ENCODE measurements at places on chromosomes 7 and 10.

DNA sequence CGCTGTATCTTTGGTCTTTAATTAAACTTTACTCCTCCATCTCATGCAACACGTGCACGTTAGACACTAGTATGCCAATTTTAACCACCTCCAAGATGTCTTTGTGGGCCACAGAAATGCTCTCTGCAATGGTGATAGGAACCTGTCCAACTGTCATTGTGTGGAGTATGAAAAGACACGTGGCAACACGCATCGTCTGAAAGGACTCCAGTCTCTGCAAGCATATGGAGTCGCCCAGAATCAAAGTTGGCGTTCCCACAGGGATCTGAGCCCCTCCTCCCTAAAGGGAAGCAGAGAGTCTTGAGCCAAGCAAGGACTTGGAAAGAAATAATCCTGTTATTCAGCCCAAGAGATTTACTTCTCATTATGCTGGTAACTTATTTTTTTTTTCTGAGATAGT, 301.1 kb downstream of the CALN1 start:
- DNase-seq = no peak

GRCh38 chr7:148014541-148014940, 576.0 kb upstream of the C7orf33 start:
- DNase-seq = no peak

DNA sequence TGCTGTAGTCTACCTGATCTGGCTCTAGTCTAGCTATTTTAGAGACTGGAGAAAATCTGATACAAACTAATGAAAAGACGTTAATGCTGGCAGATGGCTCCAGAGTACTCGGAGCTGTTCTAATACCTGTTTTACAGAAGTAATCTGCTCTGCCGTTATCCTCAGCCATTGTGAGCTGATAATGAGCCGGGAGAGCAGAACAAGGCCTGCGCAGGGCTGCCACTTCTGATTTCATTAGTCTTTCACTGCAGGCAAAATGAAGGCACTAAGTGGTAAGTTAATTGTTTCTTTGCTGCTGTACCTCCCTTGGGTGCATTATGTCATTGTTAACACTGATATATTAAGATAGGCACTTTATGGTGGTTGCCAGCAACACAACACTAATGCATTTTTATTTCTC, 456.4 kb upstream of the PFKP start:
- no peak for DNase-seq

GRCh38 chr7:149748076-149748874, 25.1 kb downstream of the ZNF467 start:
- DNase-seq = no peak

- DNase-seq = no peak
Observed at GRCh38 chr7:82257118-82257695, 186.4 kb downstream of the CACNA2D1 start.

DNA sequence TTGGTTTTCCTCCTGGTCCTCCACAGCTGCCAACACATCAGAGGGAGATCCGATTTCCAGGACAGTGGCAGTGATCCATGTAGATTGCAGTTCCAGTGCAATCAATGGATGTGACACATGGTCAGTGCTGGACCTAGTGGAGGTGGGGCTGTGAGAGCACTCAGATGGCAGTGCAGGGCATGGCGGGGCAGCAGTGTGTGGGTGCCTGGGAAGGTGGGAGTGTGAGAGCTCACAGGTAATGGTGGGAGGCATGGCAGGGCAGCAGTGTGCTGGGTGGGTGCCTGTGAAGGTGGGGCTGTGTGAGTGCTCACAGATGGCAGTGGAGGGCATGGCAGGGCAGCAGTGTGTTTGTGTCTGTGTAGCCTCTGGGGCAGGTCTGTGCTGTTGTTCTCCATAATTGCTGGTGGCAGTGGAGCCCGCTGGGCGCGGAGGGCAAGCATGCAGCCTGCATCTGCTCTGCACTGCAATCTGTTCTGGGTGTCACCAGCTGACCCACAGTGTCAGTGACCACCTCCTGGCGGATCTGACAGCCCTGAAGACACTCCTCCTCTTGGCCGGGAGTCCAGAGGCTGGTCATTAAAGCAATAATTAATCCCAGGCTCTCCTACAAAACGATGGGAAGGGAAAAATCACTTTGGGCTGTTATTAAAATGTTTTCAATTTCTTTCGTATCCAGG, 8.6 kb upstream of the ADARB2 start:
- DNase-seq = no peak

DNA sequence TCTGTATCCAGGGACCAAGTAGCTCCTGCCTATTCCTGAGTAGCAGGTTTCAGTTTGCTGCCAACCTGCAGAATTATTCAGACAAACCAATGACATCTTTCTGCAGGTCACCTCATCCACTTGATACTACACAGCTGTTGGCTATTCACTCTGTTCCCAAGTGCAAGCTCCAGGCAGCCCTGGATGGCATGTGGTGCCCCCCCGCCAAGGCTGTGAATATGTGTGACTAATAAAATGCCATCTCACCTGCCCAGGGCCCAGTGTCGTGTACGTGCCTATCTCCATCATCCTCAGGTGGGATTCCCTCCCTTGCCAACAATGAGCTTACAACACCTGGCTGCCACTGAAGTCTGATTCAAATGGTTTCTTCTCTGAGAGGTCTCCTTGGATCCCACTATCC, 125.8 kb downstream of the RAB11FIP2 start:
- DNase-seq = no peak

- DNase-seq = no peak
Observed at GRCh38 chr10:62559481-62560200, 185.5 kb downstream of the ZNF365 start.

GRCh38 chr10:125808047-125808446, 15.0 kb downstream of the UROS start:
- no peak for DNase-seq

DNA sequence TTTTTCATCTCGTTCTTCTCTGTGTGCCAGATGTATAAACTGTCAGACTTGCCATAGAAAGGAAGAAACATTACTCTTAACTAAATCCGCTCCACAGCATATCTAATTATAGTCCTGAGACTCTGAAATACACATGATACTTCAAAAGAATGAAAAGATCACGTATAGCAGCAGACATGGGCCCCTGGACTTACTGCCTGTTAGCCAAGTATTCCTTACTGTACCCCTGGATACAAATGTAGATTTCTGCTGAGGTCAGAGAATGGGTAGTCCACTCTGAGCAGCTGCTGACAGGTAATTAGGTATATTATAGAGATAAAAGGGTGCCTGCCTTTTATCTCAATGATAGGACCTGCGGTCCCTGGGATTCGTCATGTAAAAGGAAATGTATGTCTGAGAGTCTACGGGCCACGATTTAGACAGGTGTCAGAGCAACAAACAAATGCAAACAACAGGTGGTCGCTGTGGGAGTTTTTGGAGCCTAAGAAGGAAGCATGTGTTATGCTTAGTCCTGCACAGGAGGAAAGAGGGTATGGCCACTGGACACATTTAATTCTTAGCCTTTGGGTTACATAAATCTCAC, 69.4 kb downstream of the VOPP1 start:
- no peak for DNase-seq

DNA sequence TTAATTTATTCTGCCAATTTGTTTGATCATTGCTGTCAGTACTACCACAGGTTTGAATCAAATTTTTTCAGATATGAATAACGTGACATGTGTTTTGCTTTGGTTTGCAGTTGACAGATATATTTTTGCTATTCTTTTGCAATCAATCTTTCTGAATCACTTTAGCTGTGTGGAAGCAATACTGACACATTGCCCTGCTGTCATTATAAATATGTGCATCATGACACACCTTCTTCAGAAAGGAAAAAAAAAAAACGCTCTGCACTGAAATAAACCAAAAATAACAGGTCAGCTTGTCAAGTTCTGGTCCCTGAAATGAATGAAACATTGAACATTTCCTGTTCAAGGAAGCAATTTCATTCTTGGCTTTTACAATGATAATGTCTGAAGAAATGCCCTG, 93.8 kb upstream of the FAM13C start:
- no peak for DNase-seq

DNA sequence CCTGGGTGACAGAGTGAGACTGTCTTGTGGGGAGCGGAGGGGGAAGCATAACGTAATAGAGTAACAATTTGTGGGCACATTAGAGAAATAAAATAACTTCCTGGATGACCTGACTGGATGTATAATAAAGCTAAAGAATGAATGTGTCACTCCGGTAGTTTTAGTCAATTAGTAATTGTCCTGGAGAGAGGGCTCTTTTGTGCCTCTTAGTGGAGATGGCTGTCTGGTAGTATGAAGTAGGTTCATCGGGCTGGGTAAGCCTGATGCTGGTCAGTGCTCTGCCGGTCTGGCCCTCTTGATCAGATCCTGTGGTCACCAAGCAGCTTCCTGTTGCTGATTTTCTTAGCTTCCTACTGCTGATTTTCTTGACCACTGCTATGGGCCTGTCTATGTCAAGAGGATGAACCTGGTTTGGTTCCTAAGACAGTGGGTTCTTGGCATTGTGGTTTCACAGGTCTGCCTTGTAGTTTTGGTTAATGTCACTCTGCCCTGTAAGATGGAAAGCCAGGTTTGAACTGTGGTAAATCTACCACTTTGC, 34.1 kb downstream of the ZRANB1 start:
- DNase-seq = no peak

DNA sequence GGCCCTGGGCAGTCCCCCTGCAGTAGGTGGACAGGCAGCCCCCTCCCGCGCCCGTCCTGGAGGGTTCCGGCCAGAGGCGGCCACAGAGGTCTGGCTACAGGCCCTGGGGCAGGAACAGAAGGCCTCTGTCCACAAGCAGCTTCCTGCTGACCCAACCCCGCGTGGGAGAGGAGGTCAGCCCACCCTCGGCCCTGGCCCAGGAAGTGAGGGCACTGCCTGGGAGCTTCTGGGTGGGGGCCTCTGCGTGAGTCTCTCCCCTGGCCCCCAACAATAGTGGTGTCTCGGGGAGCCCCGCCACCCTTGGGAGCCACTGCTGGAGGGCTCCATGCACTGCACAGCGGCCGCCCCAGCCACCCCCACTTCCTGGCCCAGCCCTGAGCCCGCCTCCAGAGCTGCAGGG, 4.7 kb downstream of the MICALL2 start:
- DNase-seq = no peak

- DNase-seq = no peak
Observed at GRCh38 chr10:10612151-10612550, 405.5 kb upstream of the CELF2 start.

DNA sequence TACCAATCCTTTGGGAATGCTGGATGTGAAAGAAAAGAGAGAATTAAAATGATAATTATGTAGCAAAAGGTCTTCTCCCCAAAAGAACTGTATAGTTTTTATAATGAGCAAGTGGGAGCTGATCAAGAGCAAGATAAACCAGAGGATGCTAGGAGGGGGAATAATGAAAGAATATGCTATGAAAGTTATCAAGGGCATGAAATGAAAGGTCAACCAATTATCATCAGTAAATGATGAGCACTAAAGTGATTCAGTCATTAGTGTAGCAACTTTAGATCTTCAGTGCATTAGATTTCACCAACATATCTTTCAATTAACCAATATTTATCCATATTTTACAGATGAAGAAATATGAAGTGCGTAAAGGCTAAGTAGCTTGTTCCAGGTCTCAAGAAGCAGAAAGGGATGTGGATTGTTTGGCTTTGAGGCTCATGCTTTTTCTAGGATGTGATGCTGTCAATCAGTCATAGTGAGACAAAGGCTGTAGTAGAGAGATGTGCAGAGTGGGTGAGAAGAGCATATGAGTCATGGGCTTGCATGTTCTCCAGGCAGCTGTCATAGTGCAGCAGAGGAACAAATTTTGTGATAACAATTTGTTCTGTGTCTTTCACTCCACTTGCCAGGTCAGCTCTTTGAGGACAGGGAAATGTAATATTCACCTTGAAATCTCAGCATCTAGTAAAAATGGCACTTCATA, 5.7 kb upstream of the OR2F2 start:
- DNase-seq = no peak

GRCh38 chr7:74084722-74085578, 1.3 kb downstream of the LIMK1 start:
- DNase-seq = no peak

DNA sequence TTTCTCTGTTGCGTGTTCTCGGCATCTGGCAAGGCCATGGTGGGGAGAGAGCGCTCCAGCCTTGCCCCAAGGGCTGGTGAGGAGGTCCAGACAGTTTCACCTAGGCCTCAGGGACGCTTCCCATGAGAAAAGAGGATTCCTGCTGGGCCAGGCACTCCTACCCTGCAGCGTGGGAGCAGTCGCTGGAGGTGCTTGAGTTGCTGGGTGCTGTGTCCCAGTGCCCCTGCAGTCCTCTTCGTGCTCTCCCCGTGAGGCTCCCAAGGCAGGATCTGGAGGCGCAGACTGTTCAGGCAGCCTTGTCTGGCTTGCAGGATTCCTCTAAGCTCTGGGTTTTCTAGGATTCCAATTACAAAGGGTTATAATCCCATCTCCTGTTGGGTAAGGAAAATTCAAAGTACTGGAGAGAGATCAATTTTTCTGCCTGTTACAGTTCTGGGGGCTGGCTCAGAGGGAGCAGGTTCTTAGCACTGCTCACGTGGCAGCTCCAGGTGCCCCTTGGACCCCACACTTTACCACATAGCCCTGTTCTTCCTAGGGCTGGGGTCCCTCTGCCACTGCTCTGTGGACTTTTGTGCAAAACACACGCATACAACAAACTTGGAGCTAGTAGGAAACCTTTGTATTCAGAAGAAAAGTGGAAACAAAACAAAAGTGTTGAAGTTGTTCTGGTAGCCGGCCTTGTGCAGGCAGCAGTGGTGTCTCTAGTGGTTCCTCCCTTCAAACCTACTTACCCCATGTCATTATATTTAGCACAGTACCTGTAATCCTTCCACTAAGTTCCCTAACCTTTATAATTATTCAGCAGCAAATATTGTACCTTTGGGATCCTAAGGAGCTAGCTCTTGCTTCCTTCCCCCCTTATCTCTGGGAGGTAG, 60.5 kb downstream of the CCNY start:
- no peak for DNase-seq
